Stimulated activated CD4-positive, alpha-beta T cell treated with anti-CD3 and anti-CD28 coated beads, Interleukin-4, amount 100 ng/mL, for 4 hours (primary cell): ENCODE measurements at places on chromosomes 2 and 18.
A peak's percentile ranks its signal among the peaks of the same experiment; 100 is the strongest.

- no peak for DNase-seq
These were observed 96.6 kb upstream of the CXCR4 start for GRCh38 chr2:136214307-136215200.

- DNase-seq: no peak
These were observed 207.1 kb upstream of the SPOPL start for GRCh38 chr2:138294451-138294850.

DNA sequence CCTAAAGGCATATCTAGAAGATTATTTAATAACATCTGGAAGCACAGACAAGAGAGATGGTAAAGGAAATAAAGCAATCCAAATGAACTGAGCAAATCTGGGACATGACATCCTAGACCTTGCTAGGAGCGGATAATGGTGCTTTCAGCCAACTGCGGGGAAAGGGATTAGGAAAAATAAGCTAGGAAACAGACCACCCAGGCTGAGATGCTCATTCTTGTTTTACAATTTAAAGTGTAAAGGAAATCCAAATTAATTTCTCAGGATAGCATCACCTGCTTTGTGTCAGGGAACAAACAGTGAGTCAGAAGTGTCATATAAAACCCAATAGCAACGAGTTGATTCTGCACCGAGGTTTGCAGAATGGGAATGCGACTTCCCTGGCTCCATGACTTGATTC is 112.5 kb upstream of the CXCR4 start:
- no peak for DNase-seq

GRCh38 chr2:123895651-123896050 is 129.4 kb upstream of the CNTNAP5 start:
- DNase-seq: no peak

DNA sequence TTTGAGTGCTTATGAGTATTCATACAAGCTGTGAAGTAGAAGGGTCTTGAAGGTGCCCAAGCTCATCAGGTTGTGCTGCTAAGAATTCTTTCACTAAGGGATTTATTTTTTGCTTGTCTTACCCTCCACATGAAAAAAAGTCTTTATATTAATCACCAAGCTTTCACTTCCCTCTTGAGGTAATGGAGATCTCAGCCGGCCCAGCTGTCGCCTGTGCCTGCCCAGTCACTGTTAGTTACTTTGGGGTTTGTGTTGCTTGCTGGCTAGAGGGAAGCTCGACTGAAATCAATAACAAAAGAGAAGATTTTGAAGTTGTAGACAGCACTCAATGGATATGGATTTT is 21.9 kb downstream of the MC2R start:
- no peak for DNase-seq

GRCh38 chr18:78518805-78519204 is 460.8 kb upstream of the SALL3 start:
- no peak for DNase-seq

DNA sequence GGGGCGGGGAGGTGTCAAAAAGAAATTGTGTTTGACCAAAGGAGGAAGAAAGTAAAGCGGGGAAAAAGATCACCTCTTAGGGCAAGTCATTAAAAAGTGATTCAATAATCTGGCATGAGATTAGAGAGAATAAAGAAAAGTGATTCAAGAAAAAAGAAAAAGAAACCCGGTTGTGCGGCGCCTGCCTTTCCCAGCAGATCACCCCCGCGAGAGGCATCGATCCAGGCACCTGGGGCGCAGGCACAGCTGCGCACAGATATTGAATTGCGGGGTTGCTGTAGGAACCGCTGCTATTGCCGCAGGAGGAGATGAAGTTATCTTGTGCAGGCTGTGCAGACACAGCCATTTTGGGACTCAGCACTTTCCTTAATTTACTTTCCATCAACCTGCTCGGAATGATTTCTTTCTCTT is 71.2 kb downstream of the PLB1 start:
- DNase-seq: no peak

GRCh38 chr18:65422544-65423136 is 328.2 kb upstream of the CDH7 start:
- no peak for DNase-seq

- no peak for DNase-seq
These were observed 20.0 kb downstream of the SFTPB start for GRCh38 chr2:85647823-85648526.

DNA sequence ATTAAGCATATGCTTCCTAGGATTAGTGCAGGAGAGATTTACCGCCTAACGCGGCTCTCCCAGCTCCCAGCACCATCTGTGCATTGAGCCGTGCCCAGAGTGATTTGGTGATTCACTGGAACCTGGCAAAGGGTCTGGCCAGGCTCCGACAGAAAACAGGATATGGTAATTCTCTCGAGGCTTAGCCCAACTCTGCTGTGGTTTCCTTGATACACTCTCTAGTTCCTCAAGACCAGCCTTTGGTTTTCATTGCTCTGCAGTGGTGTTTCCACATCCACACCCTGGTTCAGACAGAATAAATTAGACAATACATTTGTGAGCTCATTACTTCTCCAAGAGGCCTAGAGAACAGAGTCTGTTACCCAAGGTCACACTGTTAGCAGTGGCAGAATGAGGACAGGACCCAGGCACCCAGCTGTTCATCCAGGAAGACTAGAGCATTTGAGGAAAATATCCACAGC is 23.0 kb upstream of the SMAD2 start:
- DNase-seq: peak; percentile 3

DNA sequence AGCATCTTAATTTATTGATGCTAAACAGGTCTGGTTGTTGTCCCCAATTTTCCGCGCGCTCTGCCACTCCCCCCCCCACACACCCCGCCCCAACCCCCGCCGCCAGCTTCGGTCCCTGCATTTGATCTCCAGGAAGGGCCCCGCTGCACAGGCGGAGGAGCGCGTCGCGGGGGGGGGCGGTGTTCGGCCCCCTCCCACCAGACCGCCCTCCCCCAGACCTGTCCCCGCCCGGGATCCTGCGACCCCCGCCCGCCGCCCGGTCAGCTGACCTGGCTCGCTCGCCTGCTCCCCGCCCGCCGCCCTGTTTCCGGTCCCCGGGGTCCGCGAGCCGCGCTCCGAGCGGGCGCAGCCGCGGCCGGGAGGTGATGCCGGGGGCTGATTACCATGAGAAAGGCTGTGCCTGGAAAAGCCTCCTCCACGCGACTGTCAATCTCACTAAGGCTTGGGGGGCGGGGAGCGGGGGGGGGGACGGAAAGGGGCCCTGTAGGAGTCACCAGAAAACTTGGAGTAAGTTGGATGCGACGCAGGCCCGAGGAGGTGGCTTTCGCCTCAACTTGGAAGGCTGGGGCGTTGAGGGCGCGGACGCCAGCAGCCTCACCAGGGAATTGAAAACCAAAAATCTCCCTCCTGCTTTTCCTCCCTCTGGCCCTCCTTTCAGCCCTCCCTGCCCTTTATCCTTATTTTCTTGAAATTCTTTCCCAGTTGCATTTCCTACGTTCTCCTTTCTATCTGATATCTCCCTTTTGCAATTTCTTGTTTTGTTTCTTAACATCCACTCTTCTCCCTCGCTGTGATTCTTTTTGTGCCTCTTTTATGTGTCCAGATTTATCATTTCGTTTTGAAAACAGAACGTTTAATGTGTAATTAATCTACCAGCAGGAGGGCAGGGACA is 4.4 kb upstream of the ZEB2 start:
- DNase-seq: no peak

- DNase-seq: no peak
These were observed 674.3 kb upstream of the REG3G start for GRCh38 chr2:78351208-78351607.

GRCh38 chr2:119234021-119235019 is 10.7 kb downstream of the STEAP3 start:
- no peak for DNase-seq

DNA sequence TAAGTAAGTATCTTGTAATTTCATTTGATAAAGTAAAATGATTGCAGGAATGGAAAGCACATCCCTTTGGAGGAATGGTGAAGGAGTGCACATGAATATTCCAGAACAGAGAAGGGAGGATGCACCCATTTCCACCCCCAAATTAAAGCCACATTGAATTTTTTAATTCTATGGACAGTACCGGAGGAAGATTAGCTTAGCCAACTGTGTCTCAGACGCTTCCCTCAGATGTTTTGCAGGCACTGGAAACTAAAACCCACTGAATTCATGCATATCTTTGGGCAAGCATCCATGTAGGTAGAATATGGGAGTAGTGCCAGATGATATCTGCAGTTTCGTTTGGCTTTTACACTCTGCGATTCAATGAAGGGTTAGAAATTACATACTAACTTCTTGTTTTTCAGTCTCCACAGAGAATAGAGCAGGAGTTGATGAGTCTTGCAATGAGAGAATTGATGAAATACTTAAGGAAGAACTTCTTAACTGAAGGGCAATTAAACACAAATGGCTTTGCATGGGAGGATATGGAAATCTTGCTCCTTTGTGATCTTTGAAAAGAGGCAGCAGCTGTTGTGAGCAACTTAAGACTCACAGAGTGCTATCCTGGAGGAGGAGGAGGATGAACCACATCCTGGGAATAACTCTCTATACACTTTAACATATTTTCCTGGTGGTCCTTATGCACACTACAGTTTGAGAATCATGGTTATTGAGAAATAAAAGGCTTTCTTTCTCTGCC is 71.7 kb upstream of the MYO3B start:
- DNase-seq: no peak

- DNase-seq: no peak
These were observed 346.6 kb upstream of the KCNH7 start for GRCh38 chr2:163185160-163185559.

DNA sequence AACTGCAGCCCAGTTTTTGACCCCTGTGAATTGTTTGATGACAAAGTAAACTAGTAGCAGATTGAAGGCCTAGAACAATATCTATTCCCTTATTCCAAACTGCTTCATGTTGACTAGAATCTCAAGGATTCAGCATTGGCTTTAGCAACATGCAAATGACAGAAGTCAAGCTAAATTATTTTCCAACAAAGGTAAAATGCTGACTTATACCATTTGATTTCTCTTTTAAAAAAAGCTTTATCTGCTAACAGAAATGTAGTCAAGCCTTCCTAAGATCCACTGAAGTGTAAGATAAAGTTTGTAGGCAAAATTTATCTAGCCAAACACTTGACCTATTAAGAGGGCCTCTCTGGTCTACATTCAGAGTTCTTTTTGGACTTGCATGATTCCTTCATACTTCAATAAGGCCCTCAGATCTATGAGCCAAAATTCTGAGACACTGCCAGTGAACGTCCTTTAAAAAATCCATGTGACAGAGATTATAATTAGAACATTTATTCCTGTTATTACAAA is 9.5 kb upstream of the CYBRD1 start:
- DNase-seq: no peak

DNA sequence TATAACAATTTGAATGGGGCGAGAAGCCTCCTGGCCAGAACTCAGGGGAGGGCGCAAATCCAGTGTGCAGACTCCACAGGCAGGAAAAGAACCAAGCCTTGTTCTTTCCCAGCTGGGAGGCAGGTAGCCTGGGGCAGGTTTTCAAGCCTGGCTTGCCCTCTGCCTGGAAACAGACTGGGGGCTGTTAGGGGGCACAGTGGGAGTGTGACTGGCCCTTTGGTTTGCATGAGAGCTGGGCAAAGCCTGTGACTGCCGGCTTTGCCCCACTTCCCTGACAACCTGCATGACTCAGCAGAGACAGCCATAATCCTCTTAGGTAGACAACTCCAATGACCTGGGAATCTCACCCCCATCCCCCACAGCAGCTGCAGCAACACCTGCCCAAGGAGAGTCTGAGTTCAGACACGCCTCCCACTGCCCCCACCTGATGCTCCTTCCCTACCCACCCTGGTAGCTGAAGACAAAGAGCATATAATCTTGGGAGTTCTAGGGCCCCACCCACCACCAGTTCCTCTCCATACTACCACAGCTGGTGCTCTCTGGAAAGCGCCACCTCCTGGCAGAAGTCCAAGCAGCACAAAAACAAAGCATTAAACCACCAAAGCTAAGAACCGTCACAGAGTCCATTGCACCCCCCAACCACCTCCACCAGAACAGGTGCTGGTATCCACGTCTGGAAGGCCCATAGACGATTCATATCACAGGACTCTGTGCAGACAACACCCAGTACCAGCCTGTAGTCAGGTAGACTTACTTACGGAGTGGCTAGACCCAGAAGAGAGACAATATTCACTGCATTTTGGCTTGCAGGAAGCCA is 402.5 kb downstream of the STK39 start:
- no peak for DNase-seq

DNA sequence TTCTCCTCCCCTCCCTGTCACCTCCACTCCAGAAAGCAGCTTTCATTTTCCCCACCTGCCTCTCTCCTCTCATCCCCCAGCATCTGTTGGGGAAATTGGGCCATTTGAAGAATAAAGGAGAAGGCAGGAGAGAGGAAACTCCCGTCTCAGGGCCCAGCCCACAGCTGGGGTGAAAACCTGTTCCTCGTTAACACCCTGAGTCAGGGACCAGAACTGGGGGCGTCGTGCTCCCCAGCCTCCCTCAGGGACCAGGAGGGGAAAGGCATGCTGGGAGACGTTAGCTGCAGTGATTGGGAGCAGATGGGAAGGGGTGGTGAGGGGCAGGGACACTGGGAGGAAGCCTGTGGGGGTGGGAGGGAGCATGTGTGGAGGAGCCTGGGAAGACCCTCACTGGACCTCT is 251.3 kb downstream of the DYSF start:
- DNase-seq: no peak

DNA sequence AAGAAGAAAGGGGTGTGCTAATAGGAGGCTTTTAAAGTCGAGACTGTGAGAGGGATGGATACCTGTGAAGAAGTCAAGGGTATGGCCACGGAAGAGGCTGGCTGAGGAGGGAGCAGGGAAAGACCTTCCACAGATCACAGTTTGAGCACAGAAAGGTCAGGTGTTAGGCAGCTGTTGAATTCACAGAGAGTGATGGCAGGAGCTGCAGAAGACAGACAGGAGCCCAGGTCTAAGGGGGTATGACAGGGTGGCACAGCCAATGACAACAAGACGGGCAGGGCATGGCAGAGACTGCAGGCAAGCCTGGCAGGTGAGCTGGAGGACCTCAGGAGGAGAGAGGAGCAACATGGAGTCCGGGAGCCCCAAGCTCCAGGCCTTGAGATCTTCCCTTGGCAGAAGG is 163.1 kb downstream of the LAMA1 start:
- DNase-seq: no peak

- DNase-seq: no peak
These were observed 264.1 kb upstream of the THUMPD2 start for GRCh38 chr2:40043191-40043590.

DNA sequence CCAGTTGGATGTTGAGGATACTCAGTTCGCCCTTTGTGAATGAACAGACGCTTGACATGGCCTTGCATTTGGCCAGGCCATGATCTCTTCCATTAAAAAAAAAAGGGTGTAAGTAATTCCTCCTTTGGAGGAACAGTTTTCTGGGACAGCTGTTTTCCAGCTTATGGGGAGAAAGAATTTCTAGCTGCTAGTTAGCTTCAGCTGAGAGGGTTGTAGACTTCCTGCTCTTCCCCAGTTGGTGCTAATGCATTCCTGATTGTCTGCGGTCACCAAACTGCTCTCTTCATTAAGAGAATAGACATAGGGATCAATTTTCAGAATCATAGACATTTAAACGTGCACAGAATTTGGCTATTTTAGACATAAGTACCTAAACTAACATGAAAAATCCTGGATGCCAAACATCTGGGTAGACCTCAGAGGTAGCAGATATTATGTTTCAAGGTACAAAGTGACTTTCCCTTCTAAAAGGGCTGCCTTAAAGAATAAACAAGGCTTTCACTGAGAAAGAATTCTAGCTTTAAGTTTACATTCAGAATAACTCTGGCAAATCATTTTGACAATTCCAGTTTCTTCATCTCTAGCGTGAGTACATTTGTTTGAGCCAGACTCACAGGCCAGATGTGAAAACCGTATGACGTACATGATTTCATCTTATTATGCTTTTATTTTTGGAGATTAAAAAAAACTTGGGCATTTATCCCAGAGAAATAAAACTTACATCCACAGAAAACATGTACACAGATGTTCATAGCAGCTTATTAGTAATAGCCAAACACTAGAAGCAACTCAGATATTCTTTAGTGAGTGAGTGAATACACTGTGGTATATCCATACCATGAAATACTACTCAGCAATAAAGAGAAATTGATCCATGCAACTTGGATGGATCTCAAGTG is 71.2 kb downstream of the MAIP1 start:
- no peak for DNase-seq
